Astrocyte of the hippocampus (primary cell): ENCODE measurements at places on chromosomes 3 and 15.
A peak's percentile ranks its signal among the peaks of the same experiment; 100 is the strongest.

DNA sequence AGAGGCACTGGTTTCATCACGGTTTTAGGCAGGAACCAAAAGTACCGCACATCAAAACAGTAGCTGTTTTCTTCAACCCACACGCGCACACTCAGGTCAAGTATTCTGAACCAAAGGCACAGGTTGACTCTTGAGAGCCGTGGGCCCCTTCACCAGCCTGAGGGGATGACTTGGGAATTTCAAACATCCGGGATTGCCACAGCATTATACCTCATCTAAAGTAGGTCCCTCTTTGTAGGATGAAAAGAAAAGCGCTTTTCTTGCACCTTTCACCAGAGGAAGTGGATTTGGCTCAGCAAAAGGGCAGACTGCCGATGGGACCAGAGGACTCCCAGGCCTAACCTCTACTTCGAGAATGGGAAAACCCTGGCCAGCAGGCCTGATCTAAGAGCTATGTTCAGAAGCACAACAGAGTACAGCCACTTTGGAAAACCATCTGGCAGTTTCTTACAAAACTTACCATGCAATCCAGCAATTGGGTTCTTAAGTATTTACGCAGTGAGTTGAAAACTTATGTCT is 88.2 kb upstream of the PROK2 start:
- DNase-seq, result no peak

DNA sequence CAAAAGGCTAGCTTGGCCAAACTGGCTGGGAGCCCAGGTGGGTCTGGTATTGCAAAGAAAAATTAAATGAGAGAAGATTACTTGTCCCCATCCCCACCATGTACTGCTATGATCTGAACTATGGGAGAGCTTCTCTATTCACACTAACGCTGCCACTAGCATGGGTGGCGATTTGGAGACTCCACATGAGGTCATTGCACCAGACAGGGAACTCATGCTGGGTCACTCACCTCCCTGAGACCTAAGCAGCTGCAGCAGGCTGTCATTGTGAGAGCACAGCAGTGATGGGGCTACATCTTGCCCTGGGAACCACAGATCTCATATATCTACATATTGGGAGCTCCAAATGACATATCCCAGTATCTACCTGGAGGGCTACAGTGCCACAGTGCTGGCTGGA is 36.3 kb upstream of the NECTIN3 start:
- no peak for DNase-seq

GRCh38 chr3:10444110-10444429 is 61.3 kb downstream of the ATP2B2 start:
- DNase-seq, result no peak

DNA sequence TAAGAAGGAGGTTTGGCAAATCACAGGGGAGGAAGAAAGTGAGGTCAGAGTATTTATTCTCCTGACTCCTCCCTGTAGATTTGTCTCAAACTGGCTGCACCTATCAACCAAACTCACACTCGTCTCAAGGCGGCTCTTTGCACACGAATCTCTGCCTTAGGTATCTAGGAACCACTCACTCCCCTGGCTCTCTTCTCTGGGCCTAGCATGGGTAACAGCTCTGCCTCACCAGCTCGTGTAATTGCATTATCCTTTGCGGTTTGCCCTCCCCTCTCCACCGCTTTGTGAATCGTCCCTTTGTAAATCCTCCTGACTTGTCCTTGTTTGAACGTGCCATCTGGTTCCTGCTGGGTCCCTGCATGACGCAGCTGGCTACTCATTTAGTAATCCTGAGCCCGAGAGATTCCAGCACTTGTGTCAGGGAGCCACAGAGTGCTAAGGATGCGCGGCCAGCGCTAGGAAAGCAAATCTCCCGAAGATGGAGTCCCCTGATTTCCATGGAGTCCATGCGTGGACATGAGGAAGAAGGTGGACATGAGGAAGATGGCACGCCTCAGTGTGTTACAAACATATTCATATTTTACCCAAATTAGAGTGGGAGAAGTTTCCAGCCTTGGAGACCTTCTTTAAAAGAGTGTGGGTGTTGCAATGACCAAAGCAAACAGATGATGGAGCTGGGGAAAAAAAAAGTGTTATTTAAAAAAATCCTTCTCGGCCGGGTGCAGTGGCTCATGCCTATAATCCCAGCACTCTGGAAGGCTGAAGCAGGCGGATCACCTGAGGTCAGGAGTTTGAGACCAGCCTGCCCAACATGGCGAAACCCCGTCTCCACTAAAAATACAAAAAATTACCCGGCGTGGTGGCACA is 26.7 kb downstream of the NRROS start:
- peak; percentile 52 for DNase-seq

DNA sequence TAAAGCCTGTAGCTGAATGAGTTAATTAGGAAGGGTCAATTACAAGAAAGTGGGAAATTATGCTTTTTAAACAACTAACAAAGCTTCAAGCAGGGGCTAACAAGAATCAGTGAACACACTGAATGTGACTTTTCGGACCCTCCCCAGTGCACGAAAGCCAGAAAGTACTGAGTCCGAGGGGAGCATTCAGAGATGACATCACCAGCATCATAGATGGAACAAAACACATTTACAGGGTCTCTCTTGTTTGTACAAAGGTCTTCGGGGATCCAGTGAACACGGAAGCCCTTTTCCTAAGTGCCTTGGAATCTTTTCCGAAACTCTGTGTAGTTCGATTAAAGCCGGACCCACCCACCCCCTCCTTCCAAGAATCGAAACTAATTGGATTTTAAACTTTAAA is 829 bp downstream of the DCP1A start:
- DNase-seq, result peak; percentile 51

GRCh38 chr3:100548053-100548452 is 55.6 kb downstream of the TMEM45A start:
- DNase-seq, result no peak

DNA sequence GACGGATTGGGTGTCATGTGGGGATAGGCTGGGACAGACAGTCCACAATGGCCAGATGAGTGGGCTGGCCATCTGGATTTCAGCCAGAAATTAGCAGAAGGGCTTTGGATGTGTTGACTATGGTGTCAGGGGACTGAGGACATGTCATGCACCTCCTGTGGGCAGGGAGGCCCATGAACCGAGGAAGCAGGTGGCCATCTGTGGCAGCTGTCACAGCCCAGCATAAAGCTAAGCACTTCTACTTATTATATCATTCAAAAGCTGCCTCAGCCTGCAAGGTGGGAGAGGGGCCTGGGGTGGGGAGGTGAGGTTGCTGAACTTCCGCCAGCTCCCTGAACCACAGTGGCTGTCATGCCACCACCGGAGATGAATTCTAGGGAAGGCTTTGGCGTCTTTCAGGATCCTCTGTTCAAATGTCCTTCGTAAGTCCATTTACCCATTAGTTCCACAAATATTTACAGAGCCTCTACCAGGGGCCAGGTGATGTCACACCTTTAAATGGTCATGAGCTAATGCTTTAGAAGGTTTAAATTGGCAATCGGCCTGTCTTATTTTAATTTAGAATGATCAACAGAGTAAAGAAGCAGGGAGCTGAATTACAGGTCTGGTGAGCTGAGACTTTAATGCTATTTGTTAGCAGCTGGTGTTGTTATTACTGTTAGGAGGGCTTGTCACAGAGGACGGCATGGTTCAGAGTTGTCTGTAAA is 23.6 kb upstream of the CAV3 start:
- no peak for DNase-seq

GRCh38 chr3:41053220-41053619 is 146.1 kb upstream of the CTNNB1 start:
- peak; percentile 17 for DNase-seq

GRCh38 chr15:52808441-52808840 is 18.3 kb upstream of the ONECUT1 start:
- DNase-seq, result no peak

- DNase-seq, result peak; percentile 46
Observed at GRCh38 chr15:62455441-62455921, 290.4 kb upstream of the C2CD4B start.

GRCh38 chr3:16338999-16339398 is 74.0 kb downstream of the OXNAD1 start:
- DNase-seq, result peak; percentile 90

DNA sequence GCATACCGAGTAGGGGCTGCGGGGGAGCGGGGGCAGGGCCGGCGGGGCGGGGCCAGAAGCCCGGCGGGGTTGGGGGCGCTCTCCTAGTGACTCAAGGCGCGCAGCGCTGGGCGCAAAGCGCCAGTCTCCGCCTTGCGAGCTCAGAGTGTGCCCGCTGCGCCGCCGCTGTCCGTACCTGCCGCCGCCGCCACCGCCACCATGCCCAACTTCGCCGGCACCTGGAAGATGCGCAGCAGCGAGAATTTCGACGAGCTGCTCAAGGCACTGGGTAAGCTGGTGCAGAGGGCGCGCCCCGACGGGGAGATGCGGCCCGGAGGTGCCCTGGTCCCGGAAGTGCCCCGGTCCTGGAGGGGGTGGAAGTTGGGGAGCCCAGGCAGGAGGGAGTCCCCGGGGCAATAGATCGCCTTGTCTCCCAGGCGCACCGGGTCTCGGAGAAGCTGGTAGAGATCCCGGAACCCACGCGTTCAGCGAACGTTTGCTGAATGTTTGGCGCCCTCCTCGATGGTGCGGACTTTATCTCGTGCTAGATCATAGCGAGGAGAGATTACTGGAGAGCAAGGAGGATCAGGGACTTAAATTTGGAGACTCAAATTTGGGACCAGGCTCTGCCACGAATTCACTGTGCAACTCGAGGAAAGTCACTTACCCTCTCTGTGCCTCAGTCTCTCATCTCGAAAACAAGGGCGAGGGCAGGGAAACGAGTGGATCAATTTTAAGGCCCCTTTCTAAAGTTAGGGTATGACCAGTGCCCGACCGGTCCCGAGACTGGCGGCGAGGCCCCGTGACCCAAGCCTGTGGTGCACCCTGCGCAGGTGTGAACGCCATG is at the start of gene CRABP1:
TSS of gene CRABP1 (plus strand) at position 123 of the 826 bp plus-strand sequence. CDS start at position 199, 76 bp downstream.
- DNase-seq, result peak; percentile 18

GRCh38 chr15:81466741-81467140 is 92.7 kb upstream of the TMC3 start:
- DNase-seq, result no peak

DNA sequence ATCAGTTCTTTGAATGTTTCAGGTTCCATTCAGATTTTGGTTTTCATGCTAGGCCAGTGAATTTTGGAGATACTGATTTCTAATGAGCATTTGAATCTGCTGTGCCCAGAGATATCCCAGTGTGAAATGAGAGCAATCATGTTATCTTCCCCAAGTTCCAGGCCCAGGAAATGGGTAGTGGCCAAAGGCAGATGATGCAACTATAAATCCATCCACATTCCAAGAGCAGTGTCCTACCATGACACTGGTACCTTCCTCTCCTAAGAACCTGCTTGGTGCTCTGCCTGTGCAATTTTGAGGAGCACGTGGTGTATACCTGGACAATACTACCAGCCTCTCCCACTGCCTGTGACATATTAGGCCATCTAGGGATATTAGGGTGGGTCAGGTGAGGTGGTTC is 186.8 kb downstream of the SLCO3A1 start:
- DNase-seq, result no peak

GRCh38 chr15:91967935-91968606 is 114.6 kb downstream of the SLCO3A1 start:
- peak; percentile 56 for DNase-seq

GRCh38 chr15:29682361-29682760 is 139.9 kb downstream of the TJP1 start:
- no peak for DNase-seq

DNA sequence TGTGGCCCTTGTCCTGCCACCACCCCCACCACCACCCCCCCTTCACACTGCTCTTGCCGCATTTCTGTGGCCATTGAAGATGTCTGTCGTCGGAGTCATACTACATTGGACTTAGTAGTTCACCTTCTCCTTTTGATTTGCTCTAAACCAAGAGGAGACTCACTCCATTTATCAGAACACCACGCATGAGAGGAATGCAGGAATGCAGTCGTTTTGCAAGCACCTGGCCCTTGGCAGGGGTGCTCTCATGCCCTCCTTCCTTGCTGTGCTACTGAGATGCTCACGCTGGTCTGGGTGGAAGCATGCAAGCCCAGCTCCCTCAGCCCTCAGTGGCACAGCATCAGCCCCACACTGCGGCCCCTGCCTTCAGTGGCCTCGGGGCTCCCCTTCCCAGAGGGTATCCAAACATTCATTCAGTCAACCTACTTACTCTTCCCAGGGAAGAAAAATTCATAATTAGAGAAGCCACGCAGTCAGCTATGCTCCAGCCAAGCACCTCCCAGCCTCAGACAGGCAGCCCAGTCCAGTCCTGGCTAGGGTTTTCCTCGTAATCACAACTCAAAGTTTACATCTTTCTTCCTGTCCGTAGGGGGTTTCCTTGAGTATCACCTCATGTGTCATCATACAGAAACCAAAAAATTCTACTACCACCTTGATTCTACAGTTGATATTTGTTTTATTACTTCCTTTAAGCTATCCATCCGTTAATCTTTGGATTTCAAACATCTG is 520.0 kb downstream of the GABRG3 start:
- DNase-seq, result peak; percentile 62

DNA sequence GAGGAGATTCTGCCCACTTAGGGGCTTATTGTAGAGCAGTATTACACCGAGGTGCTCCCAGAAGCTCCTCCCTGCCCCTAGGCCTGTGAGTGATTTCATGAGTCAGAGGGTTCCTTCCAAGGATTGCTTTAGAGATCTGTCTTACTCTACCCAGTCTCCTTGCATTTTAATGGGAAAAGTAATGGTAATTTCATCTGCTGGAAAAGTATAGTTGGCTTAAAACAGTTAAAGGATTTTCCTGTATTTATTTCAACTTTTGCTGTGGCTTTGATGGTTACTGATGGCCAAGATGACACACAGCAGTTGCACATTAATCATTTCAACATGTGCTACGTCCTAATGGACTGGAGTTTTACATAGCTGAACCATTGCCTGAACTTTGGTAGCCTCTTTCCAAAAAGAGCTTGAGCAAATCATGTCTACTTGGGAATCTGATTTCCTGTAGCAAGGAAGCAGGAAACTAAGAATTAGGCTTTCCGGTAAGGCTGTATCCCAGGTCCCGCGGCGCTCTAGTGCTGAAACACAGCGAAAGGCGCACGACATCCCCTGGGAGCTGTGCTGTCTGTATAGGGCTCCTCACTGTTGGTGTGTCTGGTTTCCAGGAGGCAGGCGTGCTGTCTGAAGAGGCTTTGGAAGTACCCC is 9.2 kb upstream of the PGPEP1L start:
- peak; percentile 42 for DNase-seq

DNA sequence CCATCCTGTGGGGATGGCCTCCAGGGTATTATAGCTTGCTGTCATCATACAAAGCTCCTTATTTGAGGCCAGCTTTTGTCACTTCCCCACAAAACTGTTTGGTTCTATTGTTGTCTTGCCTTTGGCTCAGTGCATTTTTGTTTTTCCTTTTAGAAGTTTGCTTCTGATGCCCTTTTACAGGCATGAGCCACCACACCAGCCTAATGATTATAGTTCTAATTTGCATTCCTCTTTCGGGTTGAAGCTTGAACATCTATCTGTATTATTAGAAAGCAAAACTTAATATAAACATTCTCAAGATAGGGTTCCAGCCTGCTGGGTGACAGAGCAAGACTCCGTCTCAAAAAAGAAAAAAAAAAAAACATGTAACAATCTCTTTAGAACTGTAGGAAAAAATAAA is 39.8 kb downstream of the SMARCC1 start:
- DNase-seq, result no peak

GRCh38 chr3:193148688-193149473 is 92.1 kb upstream of the PLAAT1 start:
- no peak for DNase-seq

- DNase-seq, result no peak
Observed at GRCh38 chr3:154792828-154793227, 287.3 kb upstream of the MME start.

- DNase-seq, result peak; percentile 18
Observed at GRCh38 chr15:81253846-81254245, 57.2 kb downstream of the IL16 start.
